T follicular helper cell (primary cell): ENCODE measurements at places on chromosomes 11 and 22.

DNA sequence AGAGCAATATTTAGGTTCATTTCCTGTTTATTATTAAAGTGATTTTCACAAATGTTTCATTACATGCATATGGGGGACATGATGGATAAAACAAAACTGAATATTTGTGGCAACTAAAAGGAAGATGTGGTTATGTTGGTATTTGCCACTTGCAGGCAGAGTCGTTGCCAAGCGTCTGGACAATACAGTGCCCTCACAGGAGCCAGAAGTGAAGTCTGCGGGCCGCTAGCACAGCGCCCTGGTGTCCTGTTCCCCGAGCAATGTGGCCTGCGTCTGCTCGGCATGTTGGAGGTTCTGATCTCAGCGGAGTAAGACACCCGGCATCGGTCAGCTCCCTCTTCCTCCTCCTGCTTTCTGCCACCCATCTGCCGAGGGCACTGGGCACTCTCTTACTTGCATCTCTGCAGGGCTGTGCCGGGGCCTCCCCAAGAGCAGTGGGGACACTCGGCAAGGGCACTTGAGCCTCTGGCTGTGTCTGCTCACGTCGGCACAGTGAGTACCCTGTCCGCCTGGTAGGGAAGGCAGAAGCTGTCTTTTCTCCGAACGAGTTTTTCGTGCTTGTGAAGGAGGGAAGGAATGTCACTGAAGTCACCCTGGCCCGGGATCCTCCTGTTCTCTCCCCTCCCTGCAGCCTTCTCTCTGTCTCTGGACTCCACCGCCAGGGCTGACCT, 10.5 kb upstream of the TTLL12 start:
- no peak for DNase-seq

DNA sequence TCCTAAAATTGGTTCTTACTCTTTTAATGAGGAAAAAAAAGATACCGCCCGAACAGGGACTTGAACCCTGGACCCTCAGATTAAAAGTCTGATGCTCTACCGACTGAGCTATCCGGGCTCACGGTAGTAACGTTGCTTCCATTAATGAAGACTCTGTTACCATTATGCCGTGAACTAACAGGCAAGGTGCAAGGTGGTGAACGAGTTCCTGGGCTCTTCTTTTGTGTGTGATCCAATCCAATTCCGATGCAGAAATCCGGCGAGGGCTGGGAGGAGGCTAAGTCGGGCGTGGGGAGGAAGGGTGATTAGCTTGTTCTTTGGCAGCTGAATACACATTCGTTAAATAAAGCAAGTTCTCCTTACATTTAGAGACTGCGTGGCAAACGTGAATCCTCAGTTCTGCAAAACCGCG, 49.0 kb downstream of the OR4D9 start:
- DNase-seq, result peak; percentile 75

DNA sequence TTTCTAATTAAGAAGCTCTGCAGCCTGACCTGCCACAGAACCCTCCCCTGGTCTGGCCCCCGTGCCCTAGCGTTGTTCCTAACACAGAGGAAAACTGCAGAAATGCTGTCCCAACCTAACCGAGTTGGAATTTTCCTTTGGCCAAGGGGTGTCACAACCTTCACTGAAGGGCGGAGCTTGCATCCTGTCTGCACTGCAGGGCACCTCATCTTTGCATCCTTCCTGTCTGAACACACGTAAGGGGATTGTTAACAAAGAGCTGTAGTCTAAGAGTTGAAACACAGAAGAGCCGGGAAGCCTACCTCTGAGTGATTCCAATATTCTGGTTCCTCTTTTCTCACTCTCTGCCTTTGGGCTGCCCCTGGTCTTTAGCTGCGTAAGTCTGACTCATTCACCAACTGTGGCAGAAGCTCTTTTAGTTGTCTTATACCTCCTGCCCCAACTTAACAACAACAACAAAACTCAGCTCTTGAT, 1.6 kb downstream of the DIXDC1 start:
- DNase-seq, result no peak

- DNase-seq, result peak; percentile 54
These were observed at the start of gene MFNG for GRCh38 chr22:37486224-37486845. Gene MFNG (minus strand): TSS chr22:37486384. CDS start chr22:37486177, 207 bp downstream.
